SIG-M5 (cell line): ENCODE measurements at places on chromosomes 1 and 21.

DNA sequence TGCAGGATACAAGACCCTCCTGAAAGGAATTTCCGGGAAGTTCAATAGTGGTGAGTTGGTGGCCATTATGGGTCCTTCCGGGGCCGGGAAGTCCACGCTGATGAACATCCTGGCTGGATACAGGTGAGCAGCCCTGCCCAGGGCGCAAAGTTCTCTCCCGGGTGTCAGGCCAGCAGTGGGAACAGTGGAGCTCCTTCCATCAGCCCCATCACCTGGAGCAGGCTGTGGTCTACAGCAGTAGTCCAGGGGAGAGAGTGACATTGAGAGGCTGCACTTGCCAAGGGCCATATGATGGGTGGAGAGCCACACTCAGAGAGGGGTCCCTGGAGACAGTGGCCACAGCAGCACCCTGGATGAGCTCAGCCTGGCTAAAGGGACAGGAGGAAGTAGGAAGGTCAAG lies 44.1 kb downstream of the TFF3 start:
- DNase-seq: no peak

DNA sequence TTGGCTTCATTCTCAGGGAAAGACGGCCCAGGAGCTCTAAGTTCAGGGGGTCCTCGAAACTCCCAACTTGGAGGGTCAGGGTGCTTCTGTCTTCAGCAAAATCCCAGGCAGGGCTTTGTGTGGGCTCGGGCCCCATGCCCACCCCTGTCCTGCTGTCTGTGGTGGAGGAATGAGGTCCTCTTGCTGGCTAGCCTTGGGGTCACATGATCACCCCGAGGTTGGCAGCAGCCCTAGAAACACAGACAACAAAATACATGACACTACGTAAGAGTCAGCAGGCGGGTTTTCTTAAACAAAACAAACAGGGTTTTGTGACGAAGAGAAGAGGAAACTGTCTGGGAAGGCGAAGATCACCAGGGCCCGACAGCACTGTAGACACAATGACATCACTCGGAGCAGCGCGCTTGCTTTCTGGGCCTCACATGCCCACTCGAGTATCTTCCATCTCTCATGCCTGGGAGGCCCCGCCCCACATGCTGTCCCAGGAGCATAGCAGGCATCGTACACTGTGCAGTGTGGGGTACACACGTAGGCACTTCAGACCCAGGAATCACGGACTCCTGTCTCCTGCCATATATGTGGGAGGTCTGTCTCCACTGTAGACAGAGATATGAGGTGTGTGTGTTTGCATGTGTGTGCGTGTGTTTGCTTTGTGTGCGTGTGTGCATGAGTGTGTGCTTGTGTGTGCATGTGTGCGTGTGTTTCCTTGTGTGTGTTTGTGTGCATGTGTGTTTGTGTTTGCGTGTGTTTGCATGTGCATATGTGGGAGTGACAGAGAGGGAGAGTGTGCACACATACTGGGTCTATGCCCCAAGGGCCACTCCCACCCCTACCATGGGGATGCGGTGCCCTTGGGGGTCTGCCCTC lies 94.7 kb downstream of the SIK1 start:
- no peak for DNase-seq

GRCh38 chr1:212914789-212915188 lies 35.6 kb upstream of the VASH2 start:
- no peak for DNase-seq

GRCh38 chr1:177902266-177902665 lies 67.6 kb downstream of the SEC16B start:
- DNase-seq: no peak

DNA sequence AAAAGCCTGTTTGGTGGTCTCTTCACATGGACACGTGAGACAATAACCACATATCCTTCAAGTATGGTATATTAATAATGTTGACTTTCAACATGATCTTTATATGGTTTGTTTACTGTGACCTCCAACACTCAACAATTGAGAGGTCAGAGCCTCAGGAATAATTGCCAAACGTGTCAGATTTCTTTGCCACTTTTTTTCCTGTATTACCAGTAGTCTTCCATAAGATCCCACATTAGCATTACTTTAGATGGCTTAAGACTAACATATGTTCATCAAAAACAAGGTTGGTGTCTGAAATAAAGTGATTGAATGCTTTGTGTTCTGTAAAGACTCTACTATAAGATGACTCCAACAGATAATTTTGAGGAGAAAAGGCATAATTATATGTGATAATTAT lies 118.7 kb upstream of the F3 start:
- no peak for DNase-seq

DNA sequence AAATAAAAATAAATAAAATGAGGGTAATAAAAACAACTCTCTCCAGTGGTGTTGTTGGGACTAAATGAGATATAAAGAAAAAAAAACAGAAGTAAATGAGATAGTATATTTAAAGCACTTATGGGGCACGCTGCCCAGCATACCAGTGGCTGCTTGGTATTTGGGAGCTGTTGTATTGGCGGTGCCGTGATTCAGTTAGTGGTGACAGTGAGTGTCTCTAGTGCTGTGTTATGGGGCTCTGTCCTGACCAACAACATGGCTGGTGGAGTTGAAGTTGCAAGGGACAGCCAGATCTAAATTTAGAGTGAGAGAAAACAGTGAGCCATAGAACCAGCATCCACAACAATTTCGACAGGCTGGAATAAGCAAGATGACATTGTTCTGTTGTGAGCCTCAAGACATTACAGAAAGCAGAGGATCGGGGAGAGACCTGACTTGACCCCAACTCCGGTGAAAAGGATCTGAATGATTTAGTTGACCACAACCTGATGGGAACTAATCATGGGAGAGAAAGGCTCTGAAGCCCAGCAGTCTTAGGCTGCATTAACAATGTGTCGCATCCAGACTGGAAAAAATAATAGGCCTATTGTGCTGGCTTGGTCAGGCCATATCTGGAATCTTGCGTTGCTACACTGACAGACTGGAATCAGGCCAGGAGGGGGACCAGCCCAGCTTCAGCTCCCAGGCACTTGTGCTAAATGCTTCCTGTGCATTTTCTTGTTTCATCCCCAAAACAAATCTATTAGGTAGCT lies 2.4 kb upstream of the MFSD2A start:
- DNase-seq: no peak

- no peak for DNase-seq
These were observed 30.1 kb upstream of the TGFBR3 start for GRCh38 chr1:91916046-91916445.

DNA sequence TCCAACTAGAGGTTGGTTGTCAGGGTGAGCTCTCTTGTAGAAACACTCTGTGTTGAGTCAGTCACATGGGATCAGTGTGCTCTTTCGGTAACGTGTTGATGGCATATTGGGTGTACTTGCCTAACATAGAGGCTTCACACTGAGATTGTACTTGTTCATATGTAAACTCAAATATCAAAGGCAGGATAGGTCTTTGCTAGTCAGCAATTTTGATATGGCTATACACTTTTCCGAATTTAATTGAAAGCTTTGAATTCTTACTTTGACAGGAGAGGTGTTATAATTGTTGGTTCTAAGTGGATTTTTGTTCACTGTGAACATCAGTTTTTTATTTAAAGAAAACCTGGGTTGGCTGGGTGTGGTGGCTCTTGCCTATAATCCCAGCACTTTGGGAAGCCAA lies 16.4 kb upstream of the TGFB2 start:
- DNase-seq: no peak

DNA sequence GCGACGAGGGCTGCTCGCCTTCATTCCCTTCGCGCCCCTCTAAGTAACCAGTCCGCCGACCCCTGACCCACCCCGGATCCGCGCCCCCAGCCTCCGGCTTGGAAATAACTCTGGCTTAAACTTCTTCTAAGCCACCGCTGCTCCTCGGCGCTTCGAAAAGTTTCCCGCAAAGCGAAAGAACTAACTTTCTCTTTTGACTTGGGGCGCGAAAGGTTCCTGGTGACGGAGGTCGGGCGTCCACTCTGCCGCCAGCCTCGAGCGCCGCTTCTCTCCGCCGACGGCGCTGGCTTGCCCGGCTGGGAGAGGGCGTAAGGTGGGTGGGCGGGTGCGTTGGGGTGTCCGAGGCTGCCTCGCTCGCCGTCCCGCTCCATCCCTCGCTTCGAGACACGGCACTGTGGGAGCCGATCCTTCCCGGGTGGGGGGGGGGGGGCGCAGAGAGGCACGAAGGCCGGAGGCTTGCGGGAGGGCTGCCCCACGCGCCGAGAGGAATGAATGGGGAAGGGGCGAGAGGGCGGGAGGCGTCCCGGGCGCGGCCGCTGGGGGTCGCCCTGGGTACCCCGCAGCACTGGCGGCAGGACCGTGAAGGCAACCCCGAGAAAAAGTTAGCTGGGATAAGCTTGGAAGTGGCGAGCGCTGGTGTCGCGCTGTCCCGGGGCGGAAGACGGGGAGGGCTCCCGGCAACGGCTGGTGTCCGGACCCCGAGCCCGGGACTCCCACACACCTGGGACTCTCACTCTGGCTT lies 569 bp downstream of the ATF3 start:
- no peak for DNase-seq

DNA sequence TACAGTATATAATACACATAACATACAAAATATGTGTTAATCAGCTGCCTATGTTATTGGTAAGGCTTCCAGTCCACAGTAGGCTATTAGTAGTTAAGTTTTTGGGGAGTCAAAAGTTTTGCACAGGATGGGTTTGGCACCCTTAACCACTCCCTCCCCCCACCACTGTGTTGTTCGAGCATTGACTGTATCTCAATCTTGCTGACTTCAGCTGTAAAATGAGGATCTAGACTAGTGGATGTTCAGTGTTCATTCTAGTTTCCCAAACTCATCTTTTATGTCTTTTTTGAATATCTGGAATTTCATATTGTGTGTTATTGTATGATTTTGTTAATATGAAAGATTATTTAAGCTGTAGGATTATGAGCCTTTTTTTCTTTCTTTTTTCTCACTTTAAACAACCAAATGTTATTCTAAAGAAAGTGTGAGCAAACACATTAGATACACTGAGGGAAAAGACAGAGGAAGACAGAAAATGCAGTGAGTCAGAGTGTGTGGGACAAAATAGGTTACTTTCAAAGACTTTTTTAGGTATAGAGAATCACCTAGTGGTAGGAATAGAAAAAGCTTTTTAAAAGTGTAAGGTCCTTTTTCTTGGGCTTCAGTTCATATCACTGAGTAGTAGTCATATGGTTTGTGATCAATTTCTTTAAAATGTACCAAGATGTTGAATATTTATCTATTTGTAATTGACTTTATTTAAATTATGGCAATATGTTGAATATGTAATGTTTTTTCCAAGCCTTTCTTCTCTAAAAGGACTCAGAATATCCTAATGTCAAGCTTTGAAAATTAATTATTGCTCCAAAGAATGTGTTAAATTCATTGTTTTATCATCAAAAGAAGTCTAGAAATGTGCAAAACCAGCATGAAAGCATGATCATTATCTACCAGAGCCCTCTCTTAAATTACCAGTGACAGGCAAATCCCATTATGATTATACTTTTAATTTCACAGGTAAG lies 17.9 kb upstream of the CENPF start:
- DNase-seq: no peak

GRCh38 chr21:35724156-35724555 lies 336.2 kb downstream of the SETD4 start:
- DNase-seq: no peak

- no peak for DNase-seq
These were observed 102.6 kb downstream of the ZNF644 start for GRCh38 chr1:90919190-90919719.

- DNase-seq: no peak
These were observed 4.9 kb upstream of the WNT3A start for GRCh38 chr1:228001738-228002535.

DNA sequence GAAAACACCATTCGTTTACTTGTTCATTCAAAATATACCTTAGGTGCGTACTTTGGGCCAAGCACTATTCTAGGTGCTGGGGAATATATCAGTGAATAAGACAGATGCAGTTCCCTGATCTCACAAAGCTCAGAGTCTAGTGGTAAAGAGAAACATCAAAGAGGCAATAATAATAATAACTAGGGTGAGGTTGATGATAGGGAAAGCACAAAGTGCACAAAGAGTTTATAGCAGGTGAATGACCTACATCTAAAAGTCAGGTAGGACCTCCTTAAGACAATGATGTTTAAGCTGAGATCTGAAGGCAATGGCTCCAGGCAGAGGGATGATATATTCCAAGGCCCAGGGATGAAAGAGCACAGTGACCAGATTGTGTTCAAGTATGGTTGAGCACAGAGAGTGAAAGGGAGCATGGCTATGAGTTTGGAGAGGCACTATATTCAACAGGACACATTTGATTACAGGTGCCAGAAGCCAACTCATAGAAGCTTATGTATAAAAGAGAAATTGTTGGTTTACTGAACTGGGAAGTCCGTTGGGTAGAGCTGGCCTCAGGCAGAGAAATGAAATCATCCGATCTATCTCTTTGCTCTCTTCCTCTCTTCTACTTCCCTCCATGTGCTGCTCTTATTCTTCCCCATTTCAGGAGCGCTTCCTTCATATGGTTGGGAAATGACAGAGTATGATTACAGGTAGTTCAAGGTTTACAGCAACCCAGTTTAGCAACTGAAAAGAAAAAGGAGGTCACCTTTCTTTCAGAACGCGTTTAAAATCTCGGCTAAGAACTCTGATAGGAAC lies 23.0 kb upstream of the CCT8 start:
- no peak for DNase-seq

GRCh38 chr1:199937661-199938060 lies 89.8 kb upstream of the NR5A2 start:
- DNase-seq: no peak
